ENCODE measurements at places on chromosomes 1 and 21. TPM values are rescaled to one million over a fixed set of nuclear protein-coding genes. Genes with fewer than 3 reads are reported as not detected.
A peak's percentile ranks its signal among the peaks of the same experiment; 100 is the strongest.

DNTTIP2 gene
- 85.0 TPM for total RNA-seq

TPTE gene
- 0.26 TPM for total RNA-seq

- DNase-seq, result no peak
- H3K36me3 ChIP-seq, result no peaks in the 10 kb centered on the region
- H3K27ac ChIP-seq, result no peak overlapping the region
- H3K27me3 ChIP-seq, result peaks cover 22% of the 10 kb centered on the region
Observed at GRCh38 chr1:20109223-20109856, 10.0 kb downstream of the PLA2G2D start.

GRCh38 chr21:14120091-14120734, 90.5 kb downstream of the LIPI start:
- no peaks in the 10 kb centered on the region for H3K36me3 ChIP-seq
- H3K4me1 ChIP-seq, result peaks cover 25% of the 10 kb centered on the region
- H3K4me3 ChIP-seq, result no peak overlapping the region

GRCh38 chr1:108636876-108637275, 24.0 kb downstream of the HENMT1 start:
- H3K36me3 ChIP-seq, result peaks cover 3% of the 10 kb centered on the region
- no peaks in the 10 kb centered on the region for H3K27me3 ChIP-seq
- H3K4me1 ChIP-seq, result peaks cover 15% of the 10 kb centered on the region
- DNase-seq, result no peak

DNA sequence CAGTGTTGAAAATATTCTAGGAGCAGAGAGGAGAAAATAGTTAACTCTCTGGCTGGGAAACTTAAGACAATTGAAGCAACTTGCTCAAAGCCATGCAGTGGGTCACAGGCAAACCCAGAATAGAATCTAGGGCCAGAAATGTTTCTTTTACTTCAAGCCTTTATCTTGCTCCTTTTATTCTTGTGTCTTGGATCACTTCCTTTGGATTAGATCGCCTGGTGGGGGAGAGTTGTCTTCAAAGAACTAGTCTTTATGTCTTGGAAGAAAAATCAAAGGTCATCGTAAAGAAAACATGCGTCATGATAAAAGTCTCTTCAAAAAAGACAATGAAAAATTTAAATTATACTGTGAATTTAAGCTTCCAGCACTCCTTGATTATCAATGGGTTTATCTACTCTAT, 493.6 kb upstream of the USP24 start:
- H3K4me1 ChIP-seq, result no peaks in the 10 kb centered on the region
- H3K36me3 ChIP-seq, result no peaks in the 10 kb centered on the region
- no peak overlapping the region for H3K27ac ChIP-seq
- no peak for DNase-seq
- H3K27me3 ChIP-seq, result peaks cover 12% of the 10 kb centered on the region

DNA sequence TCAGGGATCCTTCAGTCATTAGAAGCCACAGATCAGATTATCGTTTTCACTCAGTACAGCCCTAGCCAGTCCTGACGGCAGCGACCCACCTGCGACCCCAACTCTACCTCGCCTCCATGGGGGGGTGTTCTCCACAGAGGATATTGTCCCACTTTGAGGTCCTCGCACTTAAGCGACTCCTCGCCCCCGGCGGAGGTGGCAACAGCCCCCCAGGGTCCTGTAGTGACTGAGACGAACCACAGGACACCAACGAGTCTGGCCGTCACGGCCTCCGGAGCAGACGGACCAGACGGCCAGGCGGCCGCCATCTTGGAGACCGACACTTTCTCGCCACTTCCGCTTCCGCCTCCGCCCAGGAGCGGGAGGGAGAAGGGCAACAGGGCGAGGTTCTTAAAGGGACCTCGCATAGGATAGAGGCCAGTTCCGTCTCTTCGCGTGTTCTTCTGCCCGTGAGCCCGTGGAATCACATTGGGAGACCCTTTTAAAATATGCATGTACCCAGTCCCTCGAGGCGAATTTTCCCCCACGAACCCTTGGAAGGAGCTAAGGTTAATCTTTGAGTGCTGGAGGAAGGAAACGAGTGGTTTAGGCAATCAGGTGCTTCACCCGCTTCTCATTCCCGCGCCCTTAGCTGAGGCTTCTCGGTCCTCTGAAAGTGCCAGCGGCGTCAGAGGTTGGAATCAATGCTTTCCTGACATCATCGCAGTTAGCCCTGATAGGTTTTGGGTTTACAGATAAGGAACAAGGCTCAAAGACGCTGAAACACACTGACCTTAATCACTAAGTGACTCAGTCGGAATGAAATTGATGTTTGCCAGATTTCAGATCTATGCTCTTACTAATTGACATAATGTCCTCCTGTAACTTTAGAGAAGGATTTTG, at the start of gene TM2D1:
TSS of gene TM2D1 (minus strand) at position 329 of the 882 bp plus-strand sequence. CDS start at position 308, 21 bp downstream.
- H3K27ac ChIP-seq, result peak within 1 kb of the TSS; percentile 99
- no peaks in the 10 kb centered on the region for H3K27me3 ChIP-seq
- peak; percentile 91 for DNase-seq
- H3K36me3 ChIP-seq, result peaks cover 6% of the 10 kb centered on the region
- peaks cover 36% of the 10 kb centered on the region for H3K4me1 ChIP-seq

DNA sequence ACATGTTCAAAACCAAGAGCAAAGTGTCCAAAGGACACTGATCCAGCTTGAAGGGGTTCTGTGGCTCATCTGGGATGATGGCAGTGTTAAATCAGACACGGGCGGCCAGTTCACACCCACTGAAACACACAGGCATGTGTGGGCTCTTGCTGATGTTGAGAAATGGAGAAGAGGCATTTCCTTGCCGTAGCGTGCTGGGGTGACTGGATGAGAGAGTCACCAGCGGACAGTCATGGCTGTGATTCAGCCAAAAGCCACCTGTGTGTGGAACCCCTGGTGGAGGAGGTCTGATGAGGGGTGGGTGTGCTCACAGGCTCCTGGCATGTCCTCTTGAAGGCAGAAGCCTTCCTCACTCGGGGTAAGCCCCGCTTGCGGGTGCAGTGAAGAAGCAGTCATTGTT, 7.2 kb downstream of the C1orf35 start:
- H3K4me1 ChIP-seq, result peaks cover 39% of the 10 kb centered on the region
- H3K27me3 ChIP-seq, result no peaks in the 10 kb centered on the region
- no peak for DNase-seq

GRCh38 chr1:174051956-174052355, 29.8 kb upstream of the RC3H1 start:
- H3K4me3 ChIP-seq, result no peak overlapping the region
- DNase-seq, result no peak
- no peaks in the 10 kb centered on the region for H3K27me3 ChIP-seq
- no peaks in the 10 kb centered on the region for H3K36me3 ChIP-seq
- no peak overlapping the region for H3K27ac ChIP-seq

- peaks cover 12% of the 10 kb centered on the region for H3K27me3 ChIP-seq
- DNase-seq, result no peak
- H3K4me3 ChIP-seq, result no peak overlapping the region
- H3K4me1 ChIP-seq, result no peaks in the 10 kb centered on the region
Observed at GRCh38 chr1:47682198-47682597, 244.4 kb downstream of the FOXD2 start.

UTS2 gene
- total RNA-seq, result not detected

GRCh38 chr1:152441756-152442155, 27.7 kb upstream of the CRNN start:
- no peak for DNase-seq
- no peak overlapping the region for H3K4me3 ChIP-seq
- no peaks in the 10 kb centered on the region for H3K36me3 ChIP-seq
- H3K4me1 ChIP-seq, result no peaks in the 10 kb centered on the region

- H3K27ac ChIP-seq, result no peak overlapping the region
- no peak for DNase-seq
- no peak overlapping the region for H3K4me3 ChIP-seq
- H3K4me1 ChIP-seq, result peaks cover 5% of the 10 kb centered on the region
- no peaks in the 10 kb centered on the region for H3K36me3 ChIP-seq
- no peaks in the 10 kb centered on the region for H3K27me3 ChIP-seq
Observed at GRCh38 chr1:83641796-83642443, 357.0 kb downstream of the TTLL7 start.

DNA sequence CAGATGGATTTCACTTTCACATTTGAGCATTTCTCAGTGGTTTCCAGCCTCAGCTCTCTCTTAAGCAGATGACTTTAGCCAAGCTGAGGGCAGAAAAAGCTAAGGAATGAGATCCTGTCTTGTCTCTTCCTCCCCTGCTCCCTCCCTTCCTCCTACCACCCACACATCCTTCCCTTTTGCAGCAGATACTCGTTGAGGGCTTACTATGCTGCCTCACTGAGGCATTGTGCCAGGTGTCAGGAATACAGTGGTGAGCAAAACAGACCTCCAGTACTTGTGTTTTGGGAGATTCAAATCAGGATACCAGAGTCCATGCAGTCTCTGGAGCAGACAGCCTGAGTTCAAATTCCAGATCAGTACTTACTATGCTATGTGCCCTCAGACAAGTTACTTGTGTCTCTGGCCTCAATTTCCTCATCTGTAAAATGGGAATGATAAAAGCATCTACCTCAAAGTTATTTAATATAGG, 43.2 kb downstream of the KIF26B start:
- peaks cover 26% of the 10 kb centered on the region for H3K27me3 ChIP-seq
- no peak for DNase-seq
- no peaks in the 10 kb centered on the region for H3K36me3 ChIP-seq
- no peak overlapping the region for H3K27ac ChIP-seq
- H3K4me3 ChIP-seq, result no peak overlapping the region
- H3K4me1 ChIP-seq, result no peaks in the 10 kb centered on the region

GBP7 gene
- total RNA-seq, result 0.23 TPM

DNA sequence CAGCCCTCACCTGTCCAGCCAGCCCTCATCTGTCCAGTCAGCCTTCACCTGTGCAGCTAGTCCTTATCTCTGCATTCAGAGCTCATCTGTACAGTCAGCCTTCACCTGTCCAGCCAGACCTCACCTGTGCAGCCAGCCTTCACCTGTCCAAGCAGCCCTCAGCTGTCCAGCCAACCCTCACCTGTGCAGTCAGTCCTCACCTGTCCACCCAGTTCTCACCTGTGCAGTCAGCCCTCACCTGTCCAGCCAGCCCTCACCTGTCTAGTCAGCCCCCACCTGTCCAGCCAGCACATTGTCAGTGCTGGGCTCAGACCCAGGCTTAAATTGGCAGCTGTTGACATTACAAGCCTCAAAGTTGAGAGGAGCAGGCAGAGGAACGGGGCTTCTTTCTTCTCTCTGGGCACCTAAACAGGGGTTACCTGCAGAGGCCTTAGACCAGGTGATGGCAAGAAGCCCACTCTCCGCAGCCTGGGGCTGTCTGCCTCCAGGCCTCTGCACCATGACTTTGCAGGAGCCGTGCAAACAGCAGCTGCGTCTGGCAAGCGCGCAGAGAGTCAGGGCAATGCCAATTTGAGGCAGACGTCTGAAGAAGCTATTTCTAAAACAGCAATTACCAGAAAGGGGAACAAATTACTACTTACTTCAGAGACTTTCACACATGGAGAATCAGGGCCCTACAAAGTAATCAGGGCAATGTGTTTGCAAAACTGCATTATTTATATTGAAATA, 506.1 kb downstream of the NPHP4 start:
- H3K4me1 ChIP-seq, result peaks cover 6% of the 10 kb centered on the region
- H3K27ac ChIP-seq, result no peak overlapping the region
- DNase-seq, result no peak
- H3K4me3 ChIP-seq, result no peak overlapping the region

- no peak overlapping the region for H3K4me3 ChIP-seq
- H3K4me1 ChIP-seq, result no peaks in the 10 kb centered on the region
- H3K27me3 ChIP-seq, result no peaks in the 10 kb centered on the region
- H3K27ac ChIP-seq, result no peak overlapping the region
- no peak for DNase-seq
Observed at GRCh38 chr1:98860329-98860728, 144.3 kb downstream of the PLPPR5 start.

ELAPOR1 gene
- 10.2 TPM for total RNA-seq

DNA sequence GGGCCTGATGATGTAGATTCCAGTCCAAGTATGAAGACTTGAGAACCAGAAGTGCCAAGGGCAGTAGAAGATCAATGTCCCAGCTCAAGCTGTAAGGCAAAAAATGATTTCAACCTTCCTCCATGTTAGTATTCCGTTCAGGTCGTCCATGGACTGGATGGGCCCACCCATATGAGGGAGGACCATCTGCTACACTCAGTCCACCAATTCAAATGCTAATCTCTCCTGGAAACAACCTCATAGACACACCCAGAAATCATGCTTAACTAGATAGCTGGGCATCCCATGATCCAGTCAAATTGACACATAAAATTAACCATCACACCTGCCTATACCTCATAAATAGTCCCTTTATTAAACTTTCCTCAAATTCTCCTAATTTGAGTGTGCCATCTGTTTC, 73.3 kb upstream of the NFASC start:
- no peaks in the 10 kb centered on the region for H3K4me1 ChIP-seq
- H3K27ac ChIP-seq, result no peak overlapping the region
- H3K36me3 ChIP-seq, result no peaks in the 10 kb centered on the region
- H3K4me3 ChIP-seq, result no peak overlapping the region
- H3K27me3 ChIP-seq, result no peaks in the 10 kb centered on the region
- no peak for DNase-seq

DNA sequence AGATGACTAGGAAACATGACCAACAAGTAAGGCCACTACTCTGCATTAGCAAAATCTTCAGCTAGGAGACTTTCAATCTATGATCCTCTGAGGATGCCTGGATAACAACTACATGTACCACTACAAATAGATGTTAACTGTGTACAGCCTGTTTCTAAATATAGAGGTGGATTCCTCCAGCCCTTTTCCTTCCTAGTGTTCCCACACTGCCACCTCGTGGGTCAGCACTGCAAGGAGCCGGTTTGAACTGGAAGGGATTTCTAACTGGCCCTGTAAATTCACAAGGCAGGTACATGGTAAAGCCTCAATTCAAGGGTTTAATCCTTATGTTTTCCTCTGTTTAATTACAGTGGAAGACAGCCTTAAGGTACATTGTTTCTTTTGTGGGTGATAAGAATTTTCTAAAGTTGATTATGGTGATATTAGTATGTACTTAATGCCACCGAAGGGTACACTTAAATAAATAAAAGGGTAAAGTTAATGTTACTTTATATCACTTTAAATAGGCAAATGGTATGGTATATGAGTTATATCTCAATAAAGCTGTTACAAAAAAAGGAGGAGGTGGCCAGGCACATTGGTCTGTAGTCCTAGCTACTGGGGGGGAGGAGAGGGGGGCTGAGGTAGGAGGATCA, 14.4 kb downstream of the SMYD3 start:
- H3K4me3 ChIP-seq, result no peak overlapping the region
- H3K27me3 ChIP-seq, result no peaks in the 10 kb centered on the region
- no peaks in the 10 kb centered on the region for H3K36me3 ChIP-seq
- peak; percentile 53 for DNase-seq

- no peak overlapping the region for H3K27ac ChIP-seq
- peaks cover under 1% of the 10 kb centered on the region for H3K27me3 ChIP-seq
- H3K4me3 ChIP-seq, result no peak overlapping the region
- DNase-seq, result no peak
- H3K36me3 ChIP-seq, result no peaks in the 10 kb centered on the region
- no peaks in the 10 kb centered on the region for H3K4me1 ChIP-seq
Observed at GRCh38 chr1:162251102-162251501, 125.6 kb downstream of the SPATA46 start.

PCAT6 gene
- total RNA-seq, result 1.8 TPM
